ENCODE measurements at places on chromosomes 2 and 18.

DNA sequence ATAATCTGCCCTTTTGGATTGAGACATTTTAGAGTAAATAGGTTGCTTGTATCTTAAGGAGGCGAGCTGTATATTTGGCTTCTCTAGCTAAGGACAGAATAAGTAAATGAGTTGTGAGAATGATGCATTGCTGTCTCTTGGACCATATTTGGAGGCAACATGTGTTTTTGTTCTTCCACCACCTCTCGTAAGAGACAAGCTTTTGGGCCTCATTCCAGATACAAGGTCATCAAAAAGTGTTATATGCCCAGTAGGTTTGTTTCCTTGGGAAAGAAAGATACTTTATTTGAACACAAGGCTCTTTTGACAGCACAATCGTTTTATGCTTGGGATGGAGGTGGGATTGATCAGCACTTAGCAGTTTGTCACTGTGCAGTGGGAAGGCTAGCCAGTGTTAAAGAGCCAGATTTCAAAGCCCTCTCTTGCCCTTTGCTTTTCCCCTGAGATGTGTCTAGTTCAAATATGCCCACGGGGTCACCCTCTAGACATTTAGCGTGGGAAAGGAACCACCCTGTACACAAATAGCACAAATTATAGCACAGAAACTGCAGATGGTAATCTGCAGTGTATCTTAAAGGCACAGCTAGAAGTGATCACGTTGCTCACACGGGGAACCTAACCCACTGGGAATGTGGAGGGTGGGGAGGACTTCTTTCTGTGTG is 131.3 kb downstream of the MAP4K4 start:
- no peak for DNase-seq

GRCh38 chr2:242038928-242039341 is 169.4 kb downstream of the RTP5 start:
- DNase-seq, result no peak

- no peak for DNase-seq
Measured at GRCh38 chr2:29528891-29529520, 392.4 kb downstream of the ALK start.

DNA sequence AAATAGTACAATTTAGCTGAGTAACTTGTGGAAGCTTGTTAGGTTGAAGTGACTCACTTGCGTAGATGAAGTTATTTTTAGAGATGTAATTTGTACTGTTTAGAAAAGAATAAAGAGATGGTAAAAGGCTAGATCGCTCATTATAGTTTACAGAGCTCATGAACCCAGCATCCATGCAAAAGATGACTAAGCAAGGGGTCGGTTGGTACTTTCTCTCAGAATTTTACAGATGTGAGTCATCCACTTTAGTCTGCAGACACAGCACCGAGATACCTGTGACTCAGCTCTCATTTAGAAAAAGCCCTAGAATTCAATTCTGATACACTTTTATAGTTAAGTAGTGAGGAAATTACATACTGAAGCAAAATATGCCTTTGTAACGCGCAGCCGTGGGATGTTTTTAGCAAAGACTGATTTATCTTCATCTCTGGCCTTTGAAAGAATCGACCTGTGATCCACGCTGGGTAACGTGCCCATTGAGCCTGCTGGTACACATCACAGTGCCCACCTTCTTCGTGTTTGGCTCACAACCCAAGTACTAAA is 116.5 kb upstream of the FOSL2 start:
- DNase-seq, result no peak

- DNase-seq, result no peak
Measured at GRCh38 chr2:7022492-7023385, 105.5 kb downstream of the RNF144A start.

DNA sequence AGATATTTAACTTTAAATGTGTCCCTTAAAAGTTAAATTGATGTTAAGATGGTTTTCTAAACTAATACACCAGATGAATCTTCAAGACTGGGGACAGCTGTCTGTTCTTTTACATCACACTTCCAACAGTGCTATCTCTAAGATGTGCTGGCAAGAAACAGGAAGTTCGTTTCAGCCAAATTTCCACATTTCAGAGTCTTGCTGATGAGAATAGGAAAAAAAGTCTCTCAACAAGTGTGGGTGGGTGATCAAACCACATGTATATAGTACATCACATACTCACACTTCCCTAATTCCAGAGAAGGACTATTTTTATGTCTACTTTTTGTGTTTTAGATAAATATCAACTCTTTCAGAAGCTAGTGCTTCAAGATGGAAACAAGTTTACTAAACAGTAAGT is 1712.8 kb upstream of the TMEFF2 start:
- no peak for DNase-seq

- DNase-seq, result no peak
Measured at GRCh38 chr2:39525636-39526412, 88.7 kb upstream of the MAP4K3 start.

- DNase-seq, result no peak
Measured at GRCh38 chr2:182907081-182907830, 40.8 kb upstream of the FRZB start.

DNA sequence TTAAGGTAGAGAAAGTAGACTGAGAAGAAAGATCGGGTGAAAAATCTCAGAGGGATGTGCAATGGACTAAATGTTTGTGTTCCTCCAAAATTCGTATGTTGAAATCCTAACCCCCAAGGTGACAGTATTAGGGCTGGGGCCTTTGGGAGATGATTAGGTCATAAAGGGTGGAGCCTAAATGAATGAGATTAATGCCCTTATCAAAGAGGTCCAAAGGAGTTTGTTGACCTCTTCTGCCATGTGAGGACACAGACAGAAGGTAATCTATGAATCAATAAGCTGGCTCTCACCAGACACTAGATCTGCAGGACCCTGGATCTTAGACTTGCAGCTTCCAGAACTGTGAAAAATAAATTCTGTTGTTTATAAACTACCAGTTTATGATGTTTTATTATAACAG is 2.7 kb upstream of the NMI start:
- no peak for DNase-seq

- no peak for DNase-seq
Measured at GRCh38 chr18:111306-112014, 46.9 kb upstream of the USP14 start.

DNA sequence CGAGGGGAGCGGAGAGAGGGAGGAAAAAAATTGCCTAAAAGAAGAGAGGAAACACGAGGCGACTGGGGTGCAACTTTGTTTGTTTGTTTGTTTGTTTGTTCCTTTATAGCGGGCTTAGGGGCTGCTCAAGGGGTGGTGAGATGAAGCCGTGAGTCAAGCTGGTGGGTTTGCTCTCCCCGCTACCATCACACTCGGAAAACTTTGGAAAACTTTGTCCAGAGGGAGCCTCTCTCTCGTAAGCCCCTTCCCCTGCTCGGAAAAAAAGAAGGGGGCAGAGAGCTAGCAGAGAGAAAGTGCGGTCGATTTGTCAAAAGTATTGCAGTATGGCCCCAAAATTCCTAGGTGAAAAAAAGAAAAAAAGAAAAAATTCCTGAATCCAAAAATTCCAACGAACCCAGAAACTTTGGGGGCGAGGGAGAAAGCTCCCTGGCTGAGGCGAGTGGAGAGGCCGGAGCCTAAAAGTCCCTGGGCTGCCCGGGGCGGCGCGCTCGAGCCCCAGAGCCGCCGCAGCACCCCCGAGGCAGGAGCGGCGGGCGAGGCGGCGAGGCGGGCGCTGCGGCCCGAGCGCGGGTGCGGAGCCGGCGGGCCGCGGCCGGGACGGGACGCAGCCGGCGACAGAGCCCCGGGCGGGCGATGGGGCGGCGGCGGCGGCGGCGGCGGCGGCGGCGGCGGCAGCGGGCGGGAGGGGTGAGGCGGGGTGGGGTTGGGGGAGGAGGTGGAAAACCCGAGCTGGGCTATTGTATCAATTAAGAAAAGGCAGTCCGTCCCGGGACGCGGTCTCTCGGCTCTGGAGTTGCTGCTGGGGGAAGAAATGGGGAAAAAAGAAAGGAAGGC is 558 bp upstream of the CYP26B1 start:
- no peak for DNase-seq

- DNase-seq, result no peak
Measured at GRCh38 chr2:152541712-152542111, 175.5 kb downstream of the PRPF40A start.

- DNase-seq, result no peak
Measured at GRCh38 chr2:181886192-181886591, 5.3 kb upstream of the ITPRID2 start.

- no peak for DNase-seq
Measured at GRCh38 chr2:54212456-54212855, 43.6 kb downstream of the TSPYL6 start.

DNA sequence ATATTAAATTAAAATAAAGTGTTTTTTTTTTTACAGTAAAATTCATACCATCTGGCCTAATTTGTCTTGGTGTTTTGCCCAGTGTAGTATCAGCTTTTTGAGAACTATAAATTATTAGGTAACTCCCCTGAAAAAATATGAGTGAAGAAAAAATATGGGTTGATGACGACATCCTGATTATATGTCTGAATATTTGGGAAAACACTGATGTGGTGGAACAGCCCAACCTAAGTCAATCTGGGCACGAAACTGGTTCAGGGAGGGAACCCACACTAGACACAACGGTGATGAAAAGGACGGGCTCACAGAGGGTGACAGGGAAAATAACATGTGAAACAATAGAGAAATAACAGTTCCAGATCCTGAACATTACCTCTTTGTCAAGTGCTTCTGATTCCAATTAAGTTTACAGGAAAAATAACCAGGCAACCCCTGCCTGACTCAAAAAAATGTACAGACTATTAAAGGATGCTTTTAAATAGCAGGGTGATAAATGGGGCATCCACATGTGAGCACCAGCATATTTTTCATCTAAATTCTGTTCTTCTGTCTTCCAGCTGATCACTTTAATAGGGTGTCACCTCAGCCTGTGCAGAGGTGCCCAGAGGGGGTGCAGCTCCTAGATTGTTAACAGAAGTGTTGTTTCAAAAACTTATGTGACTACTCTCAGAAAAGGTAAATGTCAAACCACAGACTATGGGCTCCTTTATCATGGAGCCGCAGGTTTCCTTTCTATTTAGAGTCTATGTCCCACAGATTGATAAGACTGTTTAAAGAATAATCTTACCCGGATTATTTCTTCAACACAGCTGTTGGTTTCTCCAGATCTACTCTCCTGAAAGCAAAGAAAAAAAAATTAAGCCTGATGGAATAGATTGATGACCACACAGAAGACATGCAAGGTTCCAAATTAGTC is 305.4 kb downstream of the AFF3 start:
- no peak for DNase-seq

- DNase-seq, result no peak
Measured at GRCh38 chr2:239570216-239570925, 169.6 kb upstream of the HDAC4 start.

- no peak for DNase-seq
Measured at GRCh38 chr2:205629091-205629776, 53.1 kb upstream of the NRP2 start.

DNA sequence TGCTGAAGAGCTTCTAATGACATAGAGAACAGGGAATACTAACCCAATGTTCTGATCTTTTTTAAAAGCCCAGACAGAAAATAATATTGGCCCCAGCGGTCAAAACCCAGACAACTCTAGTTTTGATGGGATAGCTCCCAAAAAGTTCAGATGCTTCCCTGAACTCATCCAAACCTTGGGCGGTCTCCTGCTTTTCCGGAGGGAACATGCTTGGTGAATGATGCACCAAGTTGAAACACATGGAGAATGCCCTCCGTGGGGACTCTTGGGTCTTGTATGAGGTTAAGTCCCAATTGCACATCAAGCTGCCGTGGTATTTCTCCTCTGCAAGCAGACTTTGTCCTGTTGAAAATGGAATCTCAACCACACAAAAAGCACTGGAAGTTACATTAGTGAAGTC is 120.7 kb upstream of the CTAGE1 start:
- no peak for DNase-seq

GRCh38 chr2:162327806-162328205 is 9.3 kb upstream of the IFIH1 start:
- DNase-seq, result no peak

GRCh38 chr2:199316851-199317250 is 140.9 kb downstream of the SATB2 start:
- DNase-seq, result no peak

DNA sequence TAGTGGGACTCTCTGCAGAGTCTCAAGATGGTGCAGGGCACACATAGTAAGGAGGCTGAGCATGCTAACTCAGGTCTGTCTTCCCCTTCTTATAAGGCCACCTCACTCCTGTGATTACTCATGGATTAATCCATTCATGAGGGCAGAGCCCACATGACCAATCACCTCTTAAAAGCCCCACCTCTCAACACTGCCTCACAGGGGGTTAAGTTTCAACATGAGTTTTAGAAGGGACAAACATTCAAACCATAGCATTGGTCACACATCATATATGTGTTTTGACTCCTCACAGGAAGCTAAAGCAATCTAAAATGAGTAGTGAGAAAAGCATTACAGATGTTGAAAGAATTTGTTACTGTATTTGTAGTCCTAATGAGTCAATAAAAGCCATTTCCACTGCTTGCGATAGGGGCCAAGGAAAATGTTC is 57.5 kb downstream of the DTNA start:
- DNase-seq, result no peak

GRCh38 chr2:15817748-15818147 is 122.6 kb upstream of the MYCN start:
- no peak for DNase-seq

DNA sequence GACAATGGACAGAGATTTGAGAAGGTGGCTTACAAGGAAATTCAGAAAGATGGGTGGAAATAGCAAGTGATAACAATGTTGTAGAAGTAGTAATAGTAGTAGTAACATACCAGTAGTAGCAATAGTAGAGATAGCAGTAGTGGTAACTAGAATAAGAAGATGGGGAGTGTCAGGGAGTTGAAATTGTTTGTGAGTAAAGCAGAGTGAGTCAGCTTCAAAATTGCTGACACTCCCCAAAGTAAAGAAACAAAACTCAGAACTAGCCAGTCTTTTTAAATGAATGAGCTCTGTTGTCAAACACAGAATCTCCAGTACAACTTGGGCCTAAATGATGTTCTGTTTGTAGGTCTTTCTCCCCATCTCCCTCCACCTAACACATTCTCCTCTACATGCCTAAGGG is 1040.9 kb downstream of the CBLN2 start:
- no peak for DNase-seq

DNA sequence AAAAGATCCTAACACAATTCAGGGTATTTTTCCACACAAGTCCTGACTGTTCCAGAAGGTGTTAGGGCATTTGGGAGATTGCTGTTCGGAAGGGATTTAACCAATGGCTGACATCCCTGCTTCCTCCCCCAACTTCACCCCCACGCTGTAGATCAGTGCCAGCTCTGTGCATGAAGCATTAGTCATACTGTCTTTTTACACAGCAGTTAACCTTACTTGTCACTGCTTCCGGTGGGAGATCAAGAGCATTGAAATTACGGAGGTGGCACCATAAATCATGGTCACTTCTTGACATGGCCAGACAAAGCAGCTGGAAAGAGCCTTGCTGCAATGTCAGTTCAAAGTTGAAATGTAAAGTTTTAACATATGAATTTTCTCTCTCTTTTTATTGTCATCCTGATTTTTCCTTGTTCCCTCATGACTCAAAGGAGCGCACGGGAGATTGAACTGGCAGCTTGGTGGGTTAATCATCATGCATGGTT is 70.2 kb downstream of the HRH4 start:
- DNase-seq, result no peak

DNA sequence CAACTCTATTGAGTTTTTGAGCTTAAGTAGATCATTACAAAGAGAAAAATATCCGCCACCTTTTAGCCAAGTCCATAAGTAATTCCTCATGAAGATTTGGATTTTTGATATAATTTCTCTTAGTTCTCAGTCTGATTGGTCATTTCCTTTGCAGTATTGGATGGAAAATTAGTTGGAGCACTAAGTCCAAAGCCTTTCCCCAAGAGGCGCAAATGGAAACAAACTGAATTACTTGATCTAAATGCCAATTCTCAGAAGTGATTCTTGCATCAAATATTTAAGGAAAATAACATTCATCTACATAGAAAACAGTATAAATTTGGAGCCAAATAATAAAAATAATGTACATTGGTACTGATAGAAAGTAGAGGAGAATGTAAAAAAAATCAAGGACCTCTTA is 115.6 kb downstream of the CACNB4 start:
- DNase-seq, result no peak

Measured in activated CD8-positive, alpha-beta memory T cell treated with anti-CD3 and anti-CD28 coated beads for 1 hour (primary cell).